ENCODE measurements at places on chromosomes 5 and 9. TPM values are rescaled to one million over a fixed set of nuclear protein-coding genes. Genes with fewer than 3 reads are reported as not detected.

Gene ZNF608
- 1.5 TPM for total RNA-seq

Gene IL9
- not detected for total RNA-seq

Gene TICAM2
- total RNA-seq, result 3.7 TPM

Gene DIPK1B
- 1.6 TPM for total RNA-seq

Gene TMEM215
- not detected for total RNA-seq

Gene CCDC152
- total RNA-seq, result 5.5 TPM

Gene RGS7BP
- not detected for total RNA-seq

Gene GNE
- 12.6 TPM for total RNA-seq

Gene SPATA31D4
- not detected for total RNA-seq

Gene NUTM2G
- not detected for total RNA-seq

Gene AJM1
- total RNA-seq, result 5.6 TPM

Gene TMEM174
- total RNA-seq, result not detected

Gene HTR4
- not detected for total RNA-seq
